Stimulated activated CD8-positive, alpha-beta memory T cell treated with anti-CD3 and anti-CD28 coated beads, Interleukin-15, amount 100 ng/mL, for 4 hours (primary cell): ENCODE measurements at places on chromosomes 5 and 9.
A peak's percentile ranks its signal among the peaks of the same experiment; 100 is the strongest.

DNA sequence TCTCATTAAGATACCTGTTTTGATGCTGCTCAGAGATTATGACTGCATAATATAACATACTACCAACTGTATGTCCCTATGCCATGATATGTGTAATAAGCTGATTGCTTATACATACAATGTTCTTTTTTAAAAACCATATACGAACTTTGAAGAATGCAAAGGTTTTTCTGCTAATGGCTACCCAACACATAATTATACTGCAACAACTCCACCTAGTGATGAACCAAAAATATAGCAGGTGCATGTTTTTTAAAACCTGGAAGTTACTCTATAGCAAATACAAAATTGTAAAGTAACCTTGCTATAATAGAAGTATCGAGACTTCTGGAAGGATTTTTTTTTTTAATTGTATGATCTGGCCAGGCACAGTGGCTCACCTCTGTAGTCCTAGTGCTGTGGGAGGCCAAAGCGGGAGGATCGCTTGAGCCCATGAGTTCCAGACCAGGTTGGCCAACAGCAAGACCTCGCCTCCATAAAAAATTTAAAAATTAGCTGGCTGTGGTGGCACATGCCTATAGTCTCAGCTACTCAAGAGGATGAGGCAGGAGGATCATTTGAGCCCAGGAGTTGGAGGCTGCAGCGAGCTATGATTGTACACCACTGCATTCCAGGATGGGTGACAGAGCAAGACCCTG is 49.1 kb downstream of the HOMER1 start:
- DNase-seq: no peak

- no peak for DNase-seq
Measured at GRCh38 chr5:173721601-173722232, 105.3 kb upstream of the BOD1 start.

DNA sequence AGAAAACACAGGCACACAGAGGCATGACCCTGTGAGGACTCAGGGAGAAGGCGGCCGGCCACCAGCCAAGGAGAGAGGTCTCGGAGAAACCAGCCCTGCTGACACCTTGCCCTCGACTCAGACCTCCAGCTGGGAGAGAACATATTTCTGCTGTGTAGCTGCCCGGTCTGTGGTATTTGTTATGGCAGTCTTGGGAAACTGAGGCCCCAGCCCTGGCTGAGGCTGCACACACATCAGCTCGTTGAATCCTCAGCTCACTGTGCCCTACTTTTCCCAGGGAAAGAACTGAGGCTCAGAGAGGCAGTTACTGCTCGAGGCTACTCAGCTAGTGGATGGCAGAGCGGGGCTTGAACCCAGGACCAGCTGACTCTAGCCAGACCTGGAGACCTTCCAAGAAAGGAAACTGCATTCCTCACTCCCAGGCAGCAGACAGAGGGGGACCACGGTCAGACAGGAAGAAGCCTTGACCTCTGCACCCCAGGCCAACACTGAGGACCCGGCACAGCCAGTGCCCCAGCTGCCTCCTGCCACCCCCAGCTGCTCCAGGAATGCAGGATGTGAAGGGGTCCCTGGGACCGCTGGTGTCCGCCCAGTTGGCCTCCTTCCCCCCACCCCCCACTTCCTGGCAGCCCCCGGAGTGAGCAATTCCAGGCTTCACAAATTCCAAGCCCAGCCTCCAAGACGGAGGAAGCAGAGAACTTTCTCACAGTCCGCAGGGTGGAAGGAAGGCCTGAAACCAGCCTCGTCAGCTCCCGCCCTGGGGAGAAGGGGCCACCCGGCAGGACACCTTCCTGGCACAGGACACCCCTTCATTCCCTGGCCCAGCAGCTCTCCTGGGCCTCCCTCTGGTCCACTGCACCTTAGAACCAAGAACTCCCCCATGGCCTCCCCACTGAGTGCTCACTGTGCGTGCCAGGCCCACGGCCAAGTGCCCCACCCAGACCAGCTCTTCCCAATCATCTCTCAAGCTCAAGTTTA is 69.9 kb downstream of the LRSAM1 start:
- DNase-seq: no peak

DNA sequence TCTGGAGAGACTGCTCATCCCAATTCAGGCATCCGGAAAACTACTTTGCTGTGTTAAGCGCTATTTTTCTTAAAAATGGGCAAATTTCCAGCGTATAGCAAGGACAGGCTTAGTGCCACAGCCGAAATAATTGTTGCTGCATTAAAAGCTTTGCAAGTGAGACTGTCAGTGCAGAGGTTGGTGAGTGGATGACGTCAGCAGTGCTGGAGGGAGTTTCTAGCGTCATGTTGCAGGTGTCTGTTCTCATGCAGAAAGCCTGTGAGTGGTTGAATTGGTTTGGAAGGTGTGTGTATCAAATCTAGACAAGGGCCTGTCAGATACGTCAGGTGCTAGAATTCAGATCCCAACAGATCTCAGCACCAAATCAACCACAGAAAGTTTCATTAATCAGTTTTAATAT is 204.4 kb downstream of the TRIO start:
- no peak for DNase-seq

DNA sequence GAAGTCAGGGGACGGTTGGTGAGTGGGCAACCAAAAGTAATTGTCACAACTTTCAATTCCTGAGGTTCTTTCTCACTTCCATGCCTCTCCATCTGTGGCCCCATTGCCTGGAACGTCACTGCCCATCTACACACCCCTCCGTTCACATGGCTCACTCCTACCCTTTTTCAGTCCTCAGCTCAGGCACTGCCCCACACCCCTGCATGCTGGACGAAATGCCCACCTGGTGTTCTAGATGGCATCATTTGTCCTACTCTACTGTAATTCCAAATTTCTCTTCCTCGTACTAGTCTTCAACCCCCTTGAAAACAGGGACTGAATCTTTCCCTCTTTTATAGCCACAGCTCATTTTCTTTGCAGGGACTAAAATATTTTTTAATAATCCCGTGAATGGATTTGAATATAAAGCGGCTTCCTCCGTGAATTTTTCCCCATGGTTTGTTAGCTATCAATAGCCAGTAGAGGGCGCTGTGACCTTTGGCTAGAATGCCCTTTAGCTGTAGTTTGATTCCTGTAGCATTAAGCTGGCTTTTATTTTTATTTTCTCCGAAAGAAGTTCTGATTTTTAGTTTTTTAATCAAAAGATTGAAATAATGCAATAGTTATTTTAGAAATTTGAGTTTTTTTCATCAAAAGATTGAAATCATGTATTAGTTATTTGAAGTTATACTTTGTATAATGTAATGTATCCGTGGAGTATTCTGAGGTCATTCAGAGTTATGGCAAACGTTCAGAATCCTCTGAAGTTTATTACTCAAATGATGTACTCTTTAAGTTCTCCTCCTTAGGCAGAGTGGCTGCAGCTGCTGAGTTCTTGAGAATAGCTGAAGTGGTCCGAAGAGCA is 232.1 kb downstream of the SH3GL2 start:
- DNase-seq: peak; percentile 3

GRCh38 chr9:115925424-115925823 is 228.2 kb upstream of the PAPPA start:
- DNase-seq: no peak

- DNase-seq: no peak
Measured at GRCh38 chr9:15977438-15977837, 424.6 kb downstream of the CCDC171 start.

GRCh38 chr5:10420932-10421331 is 20.7 kb upstream of the ROPN1L start:
- DNase-seq: no peak

GRCh38 chr9:34984049-34984448 is 5.5 kb upstream of the DNAJB5 start:
- no peak for DNase-seq
